Activated T-cell treated with anti-CD3 and anti-CD28 coated beads, Interleukin-2, amount 50 U/mL, for 72 hours (primary cell): ENCODE measurements at places on chromosomes 1 and 21.

- DNase-seq = no peak
Observed at GRCh38 chr1:66731170-66731865, 20.9 kb upstream of the DYNLT5 start.

DNA sequence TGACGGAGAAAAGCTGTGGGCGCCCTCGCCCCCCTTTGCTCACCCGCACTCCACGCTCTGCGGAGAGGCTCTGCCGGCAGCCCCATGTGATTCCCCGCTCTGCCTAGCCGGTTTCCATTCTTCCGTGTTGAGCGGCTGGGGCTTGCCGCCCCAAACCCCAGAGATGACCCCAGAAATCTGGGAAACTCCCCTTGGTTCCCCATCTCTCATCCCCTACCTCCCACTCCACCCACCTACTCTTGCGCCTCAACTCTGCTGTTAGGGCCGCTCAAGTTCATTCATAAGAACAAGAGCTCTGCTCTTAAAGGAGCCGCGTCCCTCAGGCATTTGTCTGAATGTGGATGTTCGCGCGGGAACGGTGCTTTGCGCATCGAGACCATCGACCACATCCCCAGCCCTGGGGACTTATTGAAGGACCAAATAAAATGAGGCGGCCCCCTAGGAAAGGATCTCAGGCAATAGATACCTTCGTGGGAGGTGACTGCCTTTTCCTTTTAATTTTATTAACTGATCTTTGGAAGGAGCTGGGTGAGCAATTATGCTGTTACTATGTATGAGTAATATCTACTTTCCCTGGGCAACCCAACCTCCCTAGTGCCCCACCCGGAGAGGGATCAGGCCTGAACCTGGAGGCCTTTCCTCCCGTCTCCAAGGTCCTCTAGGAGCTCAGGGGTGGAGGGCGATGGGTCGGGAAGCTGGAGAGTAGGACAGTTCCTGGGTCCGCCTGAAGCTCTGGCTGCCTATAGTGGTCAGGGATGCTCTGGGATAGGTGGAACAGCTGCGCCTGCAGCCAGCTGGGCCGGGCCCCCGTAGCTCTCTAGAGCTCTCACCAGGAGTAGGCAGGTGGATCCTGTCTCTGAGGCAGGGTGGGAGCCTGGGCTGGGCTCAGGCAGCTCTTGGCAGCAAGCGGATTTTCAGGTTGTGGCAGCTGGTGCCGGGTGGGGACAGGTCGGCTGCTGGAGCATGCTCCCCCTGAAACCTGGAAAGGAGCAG lies 898 bp downstream of the MFSD2A start:
- DNase-seq = peak; percentile 69

DNA sequence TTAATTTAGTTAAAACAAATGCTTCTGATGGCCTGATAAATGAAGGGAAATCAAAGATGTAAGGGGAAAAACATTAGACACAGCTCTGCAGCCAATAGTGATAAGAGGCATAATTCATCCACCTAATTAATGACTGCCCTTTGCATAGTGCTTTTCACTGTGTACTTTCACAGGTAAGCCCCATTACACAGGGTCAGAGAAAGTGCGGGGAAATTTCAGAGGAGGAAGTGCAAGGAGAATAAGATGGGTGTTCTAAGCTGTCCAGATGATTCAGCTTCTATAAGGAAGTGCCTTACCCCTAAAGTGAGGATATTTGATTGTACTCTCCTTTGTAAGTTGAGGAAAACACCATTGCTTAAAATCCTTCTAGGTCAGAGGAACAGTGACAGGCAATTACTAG lies 88.0 kb downstream of the NR5A2 start:
- no peak for DNase-seq

- no peak for DNase-seq
Observed at GRCh38 chr1:216670118-216670883, 52.9 kb downstream of the ESRRG start.

GRCh38 chr1:220924331-220924970 lies 45.2 kb downstream of the HLX start:
- DNase-seq = no peak

DNA sequence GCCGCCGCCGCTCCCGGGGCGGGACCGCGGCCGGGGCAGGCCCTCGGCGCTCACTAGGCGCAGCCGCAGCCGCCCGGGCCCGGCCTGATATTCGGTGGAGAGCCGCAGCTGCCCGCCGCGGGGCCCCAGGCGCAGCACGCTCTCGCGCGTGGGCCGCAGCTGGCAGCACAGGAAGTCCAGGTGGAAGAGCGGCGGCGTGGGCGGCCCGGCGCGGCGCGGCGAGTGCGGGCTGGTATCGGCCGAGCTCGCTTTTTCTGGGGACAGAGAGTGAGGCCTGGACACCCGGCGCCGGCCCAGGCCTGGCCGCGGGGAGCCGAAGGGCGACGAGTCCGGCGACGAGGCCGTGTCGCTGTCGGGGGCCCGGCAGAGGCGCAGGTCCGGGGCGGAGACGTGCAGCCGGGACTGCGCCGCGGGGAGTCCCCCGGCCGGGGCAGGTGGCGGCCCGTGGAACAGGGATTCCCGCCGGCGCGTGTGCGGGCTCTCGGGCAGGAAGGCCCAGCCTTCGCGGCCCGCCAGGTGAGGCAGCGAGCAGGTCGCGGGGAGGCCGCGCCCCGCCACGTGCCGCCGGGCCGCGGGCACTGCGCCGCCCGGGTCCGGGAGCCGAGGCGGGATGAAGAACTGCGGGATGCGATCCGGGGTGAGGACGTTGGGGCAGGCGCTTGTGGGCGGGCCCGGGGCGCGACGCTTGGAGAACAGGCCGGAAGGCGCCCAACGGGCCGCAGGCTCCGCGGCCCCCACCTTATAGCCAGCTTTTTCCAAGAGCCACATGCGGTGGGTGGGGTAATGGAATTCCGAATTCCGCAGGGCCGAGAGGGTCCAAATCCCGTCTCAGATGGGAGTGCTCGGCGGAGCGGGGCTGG lies 1.2 kb downstream of the C2CD4D start:
- DNase-seq = peak; percentile 74

GRCh38 chr1:162291000-162291399 lies 85.7 kb downstream of the SPATA46 start:
- no peak for DNase-seq

- no peak for DNase-seq
Observed at GRCh38 chr1:219130366-219130935, 43.2 kb upstream of the LYPLAL1 start.

- DNase-seq = no peak
Observed at GRCh38 chr1:110260194-110260593, 50.1 kb downstream of the KCNC4 start.
